ENCODE measurements at places on chromosomes 3 and 15.

DNA sequence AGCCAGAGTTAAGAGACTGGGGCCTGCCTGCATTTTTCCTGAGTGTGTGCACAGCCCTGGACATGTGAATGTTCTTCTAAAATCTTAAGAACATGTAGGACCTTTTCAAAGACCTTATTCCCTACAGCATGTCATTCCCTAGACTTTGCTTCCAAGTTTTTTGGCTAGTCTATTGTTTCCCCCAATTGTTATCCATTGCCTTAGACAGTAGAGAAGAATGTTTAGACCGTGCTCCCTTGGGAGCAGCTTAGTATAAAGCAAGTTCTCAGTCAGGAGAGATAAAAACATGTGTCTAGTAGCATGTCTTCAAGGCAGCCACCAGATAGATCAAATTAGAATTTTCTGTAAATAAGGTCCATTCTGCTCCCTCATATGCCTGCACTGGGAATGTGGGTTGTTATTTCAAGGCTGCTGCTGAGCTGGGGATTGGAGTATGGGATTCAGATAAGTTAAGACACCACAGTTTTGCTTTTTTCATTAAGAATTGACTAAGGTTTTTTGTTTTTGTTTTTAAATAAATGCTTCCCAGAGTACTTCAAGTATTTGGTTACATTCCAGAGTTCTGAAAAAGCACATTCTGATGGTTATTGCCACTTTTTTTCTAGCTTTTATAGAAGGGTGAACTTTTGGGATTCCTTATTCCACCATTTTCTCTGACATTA is 246.7 kb downstream of the RORA start:
- DNase-seq: no peak

- DNase-seq: no peak
These were observed 107.0 kb upstream of the NSMCE3 start for GRCh38 chr15:29376590-29376989.

- no peak for DNase-seq
These were observed 24.8 kb downstream of the TTC23 start for GRCh38 chr15:99224372-99225214.

GRCh38 chr3:143302638-143303171 is 183.1 kb downstream of the CHST2 start:
- peak; percentile 20 for DNase-seq

- peak; percentile 63 for DNase-seq
These were observed 47.6 kb upstream of the POMGNT2 start for GRCh38 chr3:43153216-43154083.

DNA sequence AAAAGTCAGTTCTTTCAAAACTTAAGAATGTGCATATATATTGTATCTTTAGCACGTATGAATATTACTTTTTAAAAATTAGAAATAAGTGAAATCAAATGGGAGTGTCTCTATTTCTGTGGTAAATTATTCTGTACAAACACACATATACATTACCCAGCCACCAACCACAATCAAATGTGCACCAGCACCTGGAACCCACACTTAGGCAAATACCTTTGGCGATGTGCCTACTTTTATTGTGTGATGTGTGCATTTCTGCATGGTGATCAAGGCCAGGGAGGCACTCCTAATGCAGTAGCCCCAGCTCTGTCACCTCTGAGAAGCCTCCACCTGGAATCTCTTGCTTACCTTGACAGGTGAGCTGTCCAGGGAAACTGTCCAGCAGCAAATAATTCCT is 76.9 kb downstream of the PIK3R4 start:
- DNase-seq: no peak
